ENCODE measurements at places on chromosomes 3 and 15.

- DNase-seq = no peak
Measured at GRCh38 chr15:63372753-63373152, 8.9 kb downstream of the CA12 start.

- no peak for DNase-seq
Measured at GRCh38 chr3:176055836-176056235, 1141.4 kb downstream of the TBL1XR1 start.

DNA sequence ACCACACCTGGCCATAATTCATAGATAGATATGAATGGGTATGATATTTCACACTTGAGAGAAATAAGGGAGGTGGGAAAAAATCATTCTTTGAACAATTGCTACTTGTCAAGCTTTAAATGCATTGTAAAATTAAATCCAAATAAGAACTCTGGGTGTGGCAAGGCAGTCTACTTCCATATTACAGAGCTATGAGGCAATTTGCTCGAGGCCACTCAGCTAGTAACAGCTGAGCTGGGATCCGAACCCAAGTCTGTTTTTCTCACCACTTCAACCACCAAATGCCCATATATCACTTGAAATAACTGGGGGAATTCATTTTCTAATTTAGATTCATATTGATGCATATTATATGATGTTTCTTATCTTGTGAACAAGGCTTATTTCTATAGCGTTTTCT lies 482.2 kb upstream of the ADAMTS9 start:
- DNase-seq = no peak

DNA sequence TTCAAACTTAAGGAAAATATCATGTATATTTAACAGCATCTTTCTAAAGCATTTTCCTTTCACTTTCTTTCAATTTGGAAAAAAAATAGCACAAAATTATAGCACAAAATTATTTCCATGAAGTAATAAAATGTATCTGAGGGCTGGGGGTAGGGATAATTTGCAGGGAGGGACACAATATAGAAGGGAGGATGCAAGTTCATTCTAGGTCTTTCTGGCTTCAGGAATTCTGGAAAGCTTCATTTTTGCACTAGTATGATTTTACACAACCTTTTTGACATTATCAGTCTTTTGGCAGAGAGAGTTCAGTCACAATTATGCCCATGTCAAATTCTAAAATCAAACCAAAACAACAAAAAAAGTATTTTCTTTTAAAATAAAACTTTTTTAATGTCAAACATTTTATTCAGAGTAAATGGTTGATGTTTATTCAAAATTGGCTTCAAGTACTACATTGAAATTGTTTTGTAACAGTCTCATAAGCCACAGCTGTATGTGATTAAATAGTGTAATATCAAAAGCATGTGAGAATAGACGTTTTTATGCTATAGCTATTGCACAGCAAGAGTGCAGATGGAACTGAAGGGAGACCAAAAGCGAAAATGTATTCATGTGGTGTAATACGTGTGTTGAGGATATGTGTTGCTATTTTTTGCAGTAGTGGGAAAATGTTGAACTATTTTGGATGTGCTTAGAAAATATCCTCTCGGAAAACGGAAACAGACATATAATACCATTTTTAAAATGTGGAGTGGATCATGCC lies 5.8 kb downstream of the RBMS3 start:
- no peak for DNase-seq

DNA sequence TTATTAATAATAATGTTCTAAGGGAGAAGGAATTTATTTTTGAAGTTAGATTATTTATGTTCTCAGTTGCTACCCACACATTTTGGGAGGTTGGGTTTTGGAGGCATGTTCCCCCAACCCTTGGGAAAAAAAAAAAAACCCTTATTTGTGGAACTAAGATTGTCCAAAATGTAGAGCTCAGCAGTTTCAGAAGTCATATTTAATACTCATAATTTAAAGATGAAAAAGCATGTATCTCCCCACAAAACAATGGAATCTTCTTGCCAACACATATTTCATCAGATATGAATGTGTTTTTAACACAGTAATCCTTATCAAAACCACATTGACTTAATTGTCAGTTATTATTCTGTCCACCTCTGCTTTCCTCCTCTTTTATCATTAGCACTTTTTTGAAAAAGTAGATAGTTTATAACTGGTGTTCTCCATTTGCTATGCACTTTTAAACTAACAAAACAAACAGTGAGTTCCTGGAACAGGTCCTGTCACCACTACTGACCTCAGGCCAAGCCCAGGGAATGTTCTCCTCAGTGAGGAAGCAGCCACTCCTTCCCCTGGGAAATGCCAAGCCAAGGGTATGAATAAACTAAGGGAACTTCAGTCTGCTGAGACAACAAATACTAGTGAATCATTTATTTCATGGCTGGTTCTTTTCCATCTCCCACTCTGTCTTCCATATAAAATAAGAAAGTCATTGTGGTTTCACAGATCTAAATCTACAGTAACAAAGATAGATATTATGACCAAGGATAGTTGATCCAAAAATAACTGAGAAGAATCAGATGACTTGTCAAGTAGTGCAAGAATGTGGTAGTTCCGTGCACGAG lies 414.4 kb upstream of the ALCAM start:
- no peak for DNase-seq

DNA sequence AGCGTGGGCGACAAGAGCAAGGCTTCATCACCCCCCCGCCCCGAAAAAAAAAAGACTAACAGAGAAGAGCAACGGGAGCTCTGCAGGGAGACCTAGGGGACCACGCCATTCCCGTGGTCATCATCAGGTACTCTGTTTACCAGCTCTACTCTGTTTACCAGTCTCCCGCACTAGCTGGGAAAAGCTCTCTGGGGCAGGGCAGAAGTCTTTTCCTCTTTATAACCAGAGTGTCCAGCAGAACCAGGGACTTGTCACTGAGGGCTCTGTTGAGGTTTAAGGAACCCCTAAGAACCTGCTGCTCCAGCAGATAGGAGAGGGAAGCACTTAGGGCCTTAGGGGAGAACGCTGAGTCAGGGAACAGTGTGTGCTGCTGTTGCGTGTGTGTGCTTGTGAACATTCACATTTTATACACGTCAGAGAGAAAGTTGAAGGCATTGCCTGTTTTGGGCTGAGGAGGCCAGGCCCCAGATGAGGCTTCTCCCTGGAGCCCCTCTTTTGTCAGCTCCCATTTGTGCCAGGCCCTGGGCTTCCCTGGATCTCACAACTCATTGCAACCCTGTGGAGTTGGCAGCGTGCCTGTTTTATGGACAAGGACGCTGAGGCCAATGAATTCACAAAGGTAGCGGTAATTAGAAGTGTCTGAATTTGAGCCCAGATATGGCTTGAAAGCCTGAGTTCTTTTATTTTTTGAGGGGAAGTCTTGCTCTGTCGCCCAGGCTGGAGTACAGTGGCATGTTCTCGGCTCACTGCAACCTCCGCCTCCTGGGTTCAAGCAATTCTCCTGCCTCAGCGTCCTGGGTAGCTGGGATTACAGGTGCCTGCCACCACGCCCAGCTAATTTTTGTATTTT lies 24.2 kb upstream of the ERICH6 start:
- no peak for DNase-seq

- no peak for DNase-seq
Measured at GRCh38 chr3:142863010-142863817, 25.7 kb downstream of the PCOLCE2 start.

DNA sequence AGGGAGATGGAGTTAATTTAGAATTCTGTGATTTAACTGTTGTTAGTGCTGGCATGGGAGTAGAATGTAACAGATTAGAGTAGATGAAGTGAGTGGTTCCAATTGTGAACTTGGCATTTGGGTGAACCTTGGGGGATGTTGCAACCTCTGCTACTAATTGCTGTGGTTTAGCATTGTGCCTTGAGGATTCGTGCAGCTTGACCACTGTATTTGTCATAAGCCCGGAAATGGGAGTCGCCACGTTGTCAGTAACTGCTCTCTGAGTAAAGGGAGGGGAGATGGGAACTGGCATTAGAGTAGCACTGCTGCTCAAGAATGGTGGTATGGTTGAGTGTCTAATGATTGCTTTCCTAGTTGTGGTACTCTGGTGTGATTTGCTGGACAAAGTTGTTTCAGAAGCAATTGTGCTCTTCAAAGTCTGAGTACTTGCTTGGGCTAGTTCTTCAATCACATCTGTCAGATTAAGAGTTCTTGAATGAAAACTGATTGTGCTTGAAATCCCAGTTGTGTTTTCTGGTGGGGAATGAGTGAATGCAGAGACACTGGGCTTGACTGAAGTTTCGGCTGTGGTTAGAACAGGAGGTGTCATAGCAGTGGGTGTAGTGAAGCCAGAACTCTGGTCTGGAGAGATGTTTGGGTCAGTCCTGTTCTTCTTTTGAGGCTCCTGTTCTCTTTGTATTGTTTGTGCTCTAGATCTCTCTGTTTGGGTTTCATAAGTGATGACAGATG lies 15.4 kb downstream of the IGSF10 start:
- DNase-seq = no peak

DNA sequence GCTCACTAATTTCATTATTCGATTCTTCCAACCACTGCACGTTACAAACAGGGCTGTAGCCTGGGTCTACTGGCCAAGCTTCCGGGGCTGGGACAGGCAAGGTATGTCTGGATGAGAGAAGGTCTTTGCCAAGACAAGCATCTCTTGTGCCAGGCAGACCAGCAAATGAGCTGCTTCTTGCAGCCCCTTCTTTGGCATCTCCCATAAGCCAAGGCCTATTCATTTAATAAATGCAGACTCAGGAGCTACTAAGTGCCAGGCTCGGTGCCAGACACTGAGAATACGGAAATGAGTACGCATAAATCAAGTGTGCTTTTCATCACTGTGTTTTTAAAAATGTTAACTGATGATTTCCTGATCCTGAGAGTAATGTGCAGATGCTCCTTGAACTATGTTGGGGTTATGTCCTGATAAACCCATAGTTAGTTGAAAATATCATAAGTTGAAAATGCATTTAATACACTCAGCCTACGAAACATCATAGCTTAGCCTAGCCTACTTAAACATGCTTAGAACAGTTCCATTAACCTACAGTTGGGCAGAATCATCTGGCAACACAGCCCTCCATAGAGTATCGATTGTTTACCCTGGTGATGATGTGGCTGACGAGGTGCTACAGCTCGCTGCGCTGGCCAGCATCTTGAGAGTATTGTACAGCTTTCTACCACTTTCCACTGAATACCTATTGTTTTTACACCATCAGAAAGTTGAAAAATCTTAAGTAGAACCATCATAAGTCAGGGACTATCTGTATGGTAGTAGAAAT lies 135.0 kb upstream of the CTDSPL start:
- DNase-seq = no peak

DNA sequence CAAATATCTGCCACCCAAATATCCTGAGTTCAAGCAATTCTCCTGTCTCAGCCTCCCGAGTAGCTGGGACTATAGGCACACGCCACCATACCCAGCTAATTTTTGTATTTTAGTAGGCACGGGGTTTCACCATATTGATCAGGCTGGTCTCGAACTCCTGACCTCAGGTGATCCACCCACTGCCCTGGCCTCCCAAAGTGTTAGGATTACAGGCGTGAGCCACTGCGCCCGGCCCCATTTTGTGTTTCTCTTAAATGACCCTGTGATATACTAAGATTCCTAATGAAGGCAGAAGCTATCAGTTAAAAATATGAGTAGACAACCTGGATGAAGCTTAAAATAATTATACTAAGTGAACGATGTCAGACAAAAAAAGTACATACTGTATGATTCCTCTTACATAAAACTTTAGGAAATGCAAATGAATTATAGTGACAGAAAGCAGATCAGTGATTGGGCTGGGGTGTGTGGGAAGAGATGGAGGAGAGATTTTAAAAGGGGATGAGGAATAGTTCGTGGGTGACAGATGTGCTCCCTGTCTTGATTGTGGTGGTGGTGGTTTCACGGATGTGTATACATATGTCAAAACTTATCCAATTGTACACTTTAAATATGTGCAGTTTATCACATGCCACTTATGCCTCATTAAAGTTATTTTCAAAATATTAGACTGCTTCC lies 3.8 kb upstream of the KLHL40 start:
- no peak for DNase-seq

DNA sequence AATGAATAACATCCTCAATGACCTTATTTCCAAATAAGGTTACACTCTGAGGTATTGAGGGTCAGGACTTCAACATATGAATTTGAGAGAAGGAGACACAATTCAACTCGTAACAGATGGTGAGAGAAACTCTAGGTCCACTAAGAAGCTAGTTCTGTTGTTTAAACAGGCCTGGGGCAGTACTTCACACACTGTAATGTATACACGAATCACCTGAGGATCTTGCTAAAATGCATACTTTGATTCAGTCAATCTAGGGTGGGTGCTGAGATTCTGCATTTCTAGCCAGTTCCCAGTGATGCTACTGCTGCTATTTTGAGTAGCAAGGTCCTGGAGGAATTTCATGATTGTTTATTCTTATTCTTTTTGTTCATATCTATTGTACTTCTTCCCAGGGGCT lies 186.8 kb downstream of the SATB1 start:
- no peak for DNase-seq

DNA sequence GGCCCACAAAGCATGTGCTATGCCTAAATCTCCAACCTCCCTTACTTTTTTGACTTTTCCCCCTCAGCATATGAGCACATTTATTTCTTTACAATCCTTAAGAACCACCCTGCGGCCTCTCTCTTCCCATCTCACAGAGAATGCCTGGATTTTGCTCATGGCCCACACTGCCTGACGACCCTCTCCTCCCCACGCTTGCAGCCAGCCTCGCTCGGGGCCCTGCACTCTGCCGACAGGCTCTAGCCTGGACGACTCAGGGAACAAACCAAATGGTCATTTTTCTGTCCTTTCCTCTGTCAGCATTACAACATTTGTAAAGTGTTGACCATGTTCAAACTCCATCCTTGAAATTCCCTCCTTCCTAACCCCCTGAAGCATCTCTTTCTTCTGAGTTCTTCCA lies 11.7 kb downstream of the HES1 start:
- DNase-seq = no peak

DNA sequence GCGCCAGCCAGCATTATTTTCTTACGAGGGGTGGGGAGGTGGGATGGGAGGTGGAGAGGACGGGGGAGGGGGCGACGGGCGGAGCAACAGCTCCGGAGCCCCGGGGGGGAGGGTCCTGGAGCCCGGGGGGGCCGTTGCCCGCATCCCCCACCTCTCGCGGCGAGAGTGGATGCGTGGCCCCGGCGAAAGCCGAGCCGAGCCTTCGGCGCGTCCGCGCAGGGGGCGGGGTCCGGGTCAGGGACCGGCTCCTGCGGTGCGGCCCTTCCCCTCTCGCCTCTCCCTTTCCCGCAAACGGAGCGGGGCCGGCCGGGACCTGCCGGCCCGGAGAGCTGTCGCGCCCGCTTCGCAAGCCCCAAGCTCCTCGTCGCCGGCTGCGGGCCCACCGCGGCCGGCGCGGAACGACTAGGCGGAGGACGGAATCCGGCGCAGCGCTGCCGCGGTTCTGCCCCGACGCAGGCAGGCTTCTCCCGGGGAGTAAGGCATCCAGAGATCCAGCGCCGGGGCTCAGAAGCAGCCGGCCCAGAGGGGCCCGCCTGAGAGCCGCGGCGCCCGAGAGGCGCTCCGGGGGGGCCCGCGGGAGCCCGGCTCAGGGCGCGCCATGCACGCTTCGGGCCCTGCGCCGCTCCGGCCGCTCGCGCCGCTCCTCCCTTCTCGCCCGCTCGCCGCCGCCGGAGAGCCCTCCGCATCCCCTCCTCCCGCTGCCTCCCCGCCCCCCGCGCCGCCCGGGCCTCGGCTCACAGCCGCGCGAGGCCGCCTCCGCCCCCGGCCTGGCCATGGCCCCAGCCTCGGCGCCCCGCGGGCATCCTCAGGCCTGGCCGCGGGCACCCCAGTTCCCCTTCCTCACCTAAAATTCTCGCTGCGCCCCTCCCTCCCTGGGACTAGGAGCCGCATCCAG lies 459 bp upstream of the ADCY5 start:
- DNase-seq = no peak

GRCh38 chr3:14929310-14930074 lies 17.9 kb upstream of the NR2C2 start:
- no peak for DNase-seq

GRCh38 chr15:89621547-89621946 lies 33.7 kb downstream of the KIF7 start:
- no peak for DNase-seq

- DNase-seq = no peak
Measured at GRCh38 chr3:136567599-136568188, 184.5 kb downstream of the STAG1 start.
